ENCODE measurements at places on chromosomes 1 and 21.
A peak's percentile ranks its signal among the peaks of the same experiment; 100 is the strongest.

DNA sequence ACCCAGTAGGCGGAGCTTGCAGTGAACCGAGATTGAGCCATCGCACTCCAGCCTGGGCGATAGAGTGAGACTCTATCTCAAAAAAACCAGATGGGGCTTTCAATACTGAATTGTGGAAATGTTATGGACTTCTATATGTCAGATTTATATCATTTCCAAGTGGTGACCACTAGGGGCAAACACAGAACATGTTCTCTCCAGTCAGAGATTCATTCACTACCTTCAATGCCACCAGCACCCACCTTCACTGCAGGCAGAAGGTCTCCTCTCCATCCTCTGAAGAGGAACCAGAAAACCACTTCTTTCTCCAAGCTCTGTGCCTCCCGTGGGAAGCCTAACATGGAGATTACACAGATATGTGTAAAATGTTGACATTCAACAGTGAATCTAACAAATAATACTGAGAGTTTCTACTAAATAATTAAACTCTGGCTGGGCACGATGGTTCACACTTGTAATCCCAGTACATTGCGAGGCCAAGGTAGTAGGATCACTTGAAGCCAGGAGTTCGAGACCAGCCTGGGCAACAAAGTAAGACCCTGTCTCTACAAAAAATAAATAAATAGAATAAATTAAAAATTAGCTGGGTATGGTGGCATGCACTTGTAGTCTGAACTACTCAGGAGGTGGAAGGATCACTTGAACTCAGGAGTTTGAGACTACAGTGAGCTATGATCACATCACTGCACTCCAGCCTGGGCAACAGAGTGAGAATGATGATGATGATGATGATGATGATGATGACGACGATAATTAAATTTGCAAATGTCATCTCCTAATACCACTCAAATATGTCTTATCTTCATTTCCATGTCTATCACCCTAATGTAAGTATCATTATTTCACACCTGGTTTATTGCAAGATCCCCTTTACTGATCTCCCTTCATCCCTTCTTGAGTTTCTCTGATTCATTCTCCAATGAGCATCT is 151.1 kb downstream of the ZNF281 start:
- DNase-seq: no peak

- DNase-seq: no peak
These were observed 2.1 kb downstream of the ENTREP3 start for GRCh38 chr1:155253208-155253607.

- no peak for DNase-seq
These were observed 59.3 kb upstream of the PTGFRN start for GRCh38 chr1:116850436-116850835.

- no peak for DNase-seq
These were observed 10.1 kb downstream of the DNAJC11 start for GRCh38 chr1:6691507-6691906.

- DNase-seq: no peak
These were observed 237.0 kb upstream of the SGIP1 start for GRCh38 chr1:66296951-66297350.

DNA sequence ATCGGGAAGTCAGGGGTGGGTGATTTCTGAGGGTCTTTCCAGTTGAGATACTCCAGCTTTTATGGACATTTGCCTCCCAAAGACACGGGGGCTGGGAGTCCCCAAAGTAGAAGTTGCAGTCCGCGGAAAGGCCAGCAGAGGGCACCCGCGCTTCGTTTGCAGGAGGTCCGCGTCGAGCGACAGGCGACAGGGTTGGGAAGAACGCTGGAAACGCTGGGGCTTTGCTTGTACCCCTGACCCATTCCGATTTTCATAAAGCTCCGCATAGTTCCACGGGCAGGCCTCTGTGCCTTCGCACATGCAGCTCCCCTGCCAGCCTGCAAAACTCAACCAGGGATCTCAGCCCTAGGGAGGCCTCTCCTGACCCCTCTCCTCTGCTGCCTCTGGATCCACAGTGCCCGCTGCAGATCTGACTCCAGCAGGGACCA is 44.2 kb upstream of the LAPTM5 start:
- peak; percentile 18 for DNase-seq

GRCh38 chr1:214952648-214953047 is 129.9 kb upstream of the KCNK2 start:
- no peak for DNase-seq

DNA sequence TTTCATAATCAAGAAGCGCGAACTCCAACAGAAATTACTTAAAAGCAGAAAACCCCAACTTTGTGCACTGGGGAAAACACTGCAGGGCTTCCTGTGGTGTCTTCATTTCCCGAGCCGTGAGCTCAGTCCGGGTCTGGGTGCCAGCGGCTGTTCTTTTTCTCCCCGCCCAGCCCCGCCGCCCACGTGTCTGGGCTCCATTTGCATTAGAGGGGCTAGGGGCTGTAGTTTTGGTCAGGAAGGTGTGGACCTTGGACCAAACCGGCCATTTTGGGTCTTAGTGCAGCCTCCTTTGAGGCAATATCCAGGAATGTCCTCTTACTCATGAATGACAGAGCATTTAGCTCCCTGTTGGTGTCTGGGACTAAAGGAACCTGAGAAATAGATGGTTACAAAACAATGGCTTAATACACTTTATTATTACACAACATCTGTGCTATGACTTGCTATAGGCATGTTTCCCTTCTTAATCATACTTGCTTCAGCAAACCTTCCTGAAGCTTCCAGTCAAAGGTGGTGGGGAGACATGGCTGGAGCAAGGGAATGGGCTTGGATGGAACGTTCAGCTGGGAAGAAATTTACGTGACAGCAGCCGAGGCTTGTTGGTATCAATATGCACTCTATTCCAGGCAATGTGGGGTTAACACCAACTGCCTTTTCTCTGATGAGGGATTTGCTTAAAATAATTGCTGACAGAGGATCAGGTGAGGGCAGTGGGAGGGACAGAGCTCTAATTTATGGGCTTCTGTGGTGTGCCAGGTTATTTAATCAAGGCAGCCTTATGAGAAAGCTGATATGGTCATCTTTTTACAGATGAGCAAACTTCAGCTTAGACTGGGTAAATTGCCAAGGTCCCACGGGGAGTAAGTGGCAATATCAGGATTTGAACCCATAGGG is 1.1 kb downstream of the AGTRAP start:
- DNase-seq: peak; percentile 80

GRCh38 chr1:243943671-243944428 is 93.8 kb upstream of the AKT3 start:
- DNase-seq: no peak

GRCh38 chr1:247841796-247842195 is at the start of gene OR11L1:
Gene OR11L1, minus strand, starts transcription at chr1:247841896. Its CDS starts 0 bp downstream, at chr1:247841896.
- no peak for DNase-seq

DNA sequence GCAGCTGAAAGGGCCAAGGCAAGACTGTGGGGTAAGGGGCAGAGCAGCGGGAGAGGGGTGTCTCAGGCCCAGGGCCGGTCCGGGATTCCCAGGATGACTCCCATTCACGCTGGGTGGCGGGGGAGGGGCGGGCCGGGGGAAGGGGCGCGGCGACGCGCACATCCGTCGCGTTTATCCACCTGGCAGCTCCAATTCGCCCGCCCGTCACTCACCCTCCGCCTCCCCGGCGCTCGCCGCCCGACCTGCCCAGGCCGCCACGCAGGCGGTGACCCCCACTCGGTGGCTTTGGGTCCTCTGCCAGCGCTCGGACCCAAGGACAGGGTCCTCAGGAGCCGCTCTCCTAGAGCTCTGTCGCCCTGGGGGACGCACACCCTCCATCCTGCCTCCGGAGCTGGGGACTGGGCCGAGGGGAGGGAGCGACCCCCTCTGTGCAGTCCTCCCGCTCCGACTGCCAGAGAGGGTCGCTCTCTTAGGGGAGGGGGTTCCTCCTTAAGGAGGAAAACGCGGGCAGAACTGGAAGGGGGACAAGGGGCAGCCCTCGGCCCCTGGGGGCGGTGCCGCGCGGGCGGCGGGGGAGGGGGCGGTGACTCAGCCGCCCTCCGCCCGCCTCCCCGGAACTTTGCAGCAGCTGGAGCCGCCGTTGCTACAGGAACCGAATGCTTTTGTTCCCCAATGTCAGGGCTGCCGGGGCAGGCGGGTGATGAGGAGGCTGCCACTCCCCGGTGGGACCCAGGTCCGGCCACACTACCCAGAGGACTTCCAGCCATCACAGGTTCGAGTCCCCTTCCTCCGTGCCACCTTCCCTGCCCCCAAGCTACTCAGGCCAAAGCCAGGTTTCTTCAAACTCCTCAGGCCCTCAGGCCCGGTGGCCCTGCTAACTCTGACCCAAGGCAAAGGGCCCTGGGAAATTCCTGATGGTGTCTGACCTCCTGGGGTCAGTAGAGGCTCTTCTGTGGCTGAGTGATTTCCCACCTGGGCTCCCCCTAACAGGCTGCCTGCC is 3.4 kb downstream of the ADGRB2 start:
- DNase-seq: no peak

DNA sequence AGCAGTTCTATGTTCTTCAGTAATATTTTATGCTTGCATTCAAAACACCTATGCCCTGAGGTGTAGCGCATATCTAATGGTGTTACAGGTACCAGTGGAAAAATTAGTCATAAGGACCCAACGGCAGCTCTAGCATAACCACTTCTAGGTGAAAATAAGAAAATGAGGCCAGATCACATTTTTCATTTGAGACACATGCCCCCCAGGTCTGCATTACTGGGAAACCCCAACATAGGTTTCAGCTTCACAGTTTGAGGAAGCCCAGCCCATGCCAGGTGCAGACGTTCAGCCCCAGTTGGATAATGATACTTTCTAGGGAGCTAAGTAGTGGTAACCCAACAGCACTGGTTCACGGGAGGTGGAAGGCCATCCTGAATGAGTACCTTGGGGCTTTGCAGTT is 129.8 kb downstream of the CNIH3 start:
- no peak for DNase-seq

DNA sequence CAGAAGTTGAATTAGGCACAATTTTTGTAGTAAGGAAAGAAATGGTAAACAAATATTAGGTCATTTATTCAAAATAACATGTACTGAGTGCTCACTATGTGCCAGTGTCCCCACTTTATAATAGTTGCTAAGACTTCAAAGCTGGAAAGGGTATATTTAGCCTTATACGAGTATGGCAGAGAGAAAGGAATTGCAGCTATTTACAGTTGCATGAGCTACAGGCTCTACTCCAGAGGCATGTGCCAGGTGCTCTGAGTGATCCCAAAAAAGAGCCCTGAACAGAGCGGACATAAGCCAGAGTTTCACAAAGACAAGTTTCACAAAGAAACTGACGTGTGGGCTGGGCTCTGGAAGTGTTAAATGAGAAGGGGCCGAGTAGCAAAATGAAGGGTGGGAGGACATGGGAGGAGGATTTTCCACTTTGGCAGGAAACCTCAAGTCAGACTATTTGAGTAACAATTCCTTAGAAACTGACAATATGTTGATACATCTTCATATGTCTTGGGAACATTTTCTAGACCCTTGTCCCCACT is 40.9 kb downstream of the FASLG start:
- DNase-seq: no peak

DNA sequence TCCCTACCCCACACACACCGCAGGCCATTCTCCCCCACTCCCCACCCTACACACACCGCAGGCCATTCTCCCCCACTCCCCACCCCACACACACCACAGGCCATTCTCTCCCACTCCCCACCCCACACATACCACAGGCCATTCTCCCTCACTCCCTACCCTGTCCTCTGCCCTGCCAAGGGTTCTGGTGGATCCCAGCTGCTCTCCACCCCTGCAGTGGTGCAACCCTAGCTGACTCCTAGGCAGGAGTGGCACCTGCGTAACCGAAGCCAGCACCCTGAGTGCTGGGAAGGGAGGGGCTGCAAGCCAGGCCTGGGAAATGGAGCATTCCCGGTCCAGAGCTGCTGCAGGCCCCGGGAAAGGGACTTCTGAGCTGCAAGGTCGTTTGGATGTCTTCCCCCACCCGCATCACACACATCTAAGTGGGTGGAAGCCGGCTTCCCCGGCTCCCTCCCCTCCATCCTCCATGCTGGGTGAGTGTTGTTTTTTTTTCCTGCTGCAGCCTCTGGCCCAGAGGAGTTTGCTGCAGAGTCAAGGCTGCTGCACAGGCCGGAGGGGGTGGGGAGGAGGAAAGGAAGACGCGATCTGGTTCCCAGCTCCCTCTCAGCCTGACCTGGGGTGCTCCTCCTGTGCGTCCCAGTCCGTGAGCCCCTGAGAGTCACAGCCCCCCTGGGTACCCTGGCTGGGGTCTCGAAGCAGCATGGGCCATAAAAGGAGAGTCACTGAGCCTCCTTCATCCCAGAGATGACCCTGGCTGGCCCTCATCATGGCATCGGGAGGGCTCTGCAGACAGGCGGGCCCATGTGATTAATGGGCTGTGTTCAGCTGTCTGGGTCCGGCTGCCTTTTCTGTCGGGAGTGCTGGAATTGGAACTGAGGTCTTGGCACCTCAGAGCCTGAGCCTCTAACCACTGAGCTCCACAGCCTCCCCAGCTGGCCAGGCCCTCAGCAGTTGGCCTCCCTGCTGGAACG is 16.1 kb downstream of the H6PD start:
- no peak for DNase-seq

DNA sequence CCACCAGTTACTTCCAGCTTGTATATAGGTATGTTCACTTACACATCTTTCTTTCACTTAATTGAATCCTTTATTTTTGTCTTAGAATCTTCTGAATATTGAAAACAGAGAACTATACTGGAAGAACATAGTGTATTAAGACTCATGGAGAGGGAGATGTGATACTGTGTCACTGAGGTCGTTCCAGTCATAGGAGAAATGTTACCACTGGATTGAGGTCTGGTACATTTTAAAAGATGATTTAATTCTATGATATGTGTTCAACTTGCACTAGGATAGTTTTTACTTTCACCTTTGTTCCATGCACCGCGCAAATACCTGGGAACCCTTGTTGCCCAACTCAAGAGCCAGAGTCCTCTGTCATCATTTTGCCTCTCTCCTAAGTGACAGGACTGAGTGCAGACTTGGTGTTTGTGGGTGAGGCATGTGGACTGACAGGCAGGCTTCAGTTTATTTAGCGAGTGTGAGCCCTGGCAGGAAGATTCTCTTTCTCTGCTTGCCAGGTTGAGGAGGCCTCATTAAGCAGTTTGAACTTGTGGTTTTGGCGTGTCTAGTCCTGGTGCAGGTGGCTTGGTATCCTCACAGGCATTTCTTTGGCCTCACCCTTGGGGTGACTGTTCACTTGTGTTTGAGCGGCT is 63.7 kb downstream of the DYRK1A start:
- no peak for DNase-seq

GRCh38 chr21:16943231-16943630 is 569.6 kb upstream of the CXADR start:
- DNase-seq: no peak

DNA sequence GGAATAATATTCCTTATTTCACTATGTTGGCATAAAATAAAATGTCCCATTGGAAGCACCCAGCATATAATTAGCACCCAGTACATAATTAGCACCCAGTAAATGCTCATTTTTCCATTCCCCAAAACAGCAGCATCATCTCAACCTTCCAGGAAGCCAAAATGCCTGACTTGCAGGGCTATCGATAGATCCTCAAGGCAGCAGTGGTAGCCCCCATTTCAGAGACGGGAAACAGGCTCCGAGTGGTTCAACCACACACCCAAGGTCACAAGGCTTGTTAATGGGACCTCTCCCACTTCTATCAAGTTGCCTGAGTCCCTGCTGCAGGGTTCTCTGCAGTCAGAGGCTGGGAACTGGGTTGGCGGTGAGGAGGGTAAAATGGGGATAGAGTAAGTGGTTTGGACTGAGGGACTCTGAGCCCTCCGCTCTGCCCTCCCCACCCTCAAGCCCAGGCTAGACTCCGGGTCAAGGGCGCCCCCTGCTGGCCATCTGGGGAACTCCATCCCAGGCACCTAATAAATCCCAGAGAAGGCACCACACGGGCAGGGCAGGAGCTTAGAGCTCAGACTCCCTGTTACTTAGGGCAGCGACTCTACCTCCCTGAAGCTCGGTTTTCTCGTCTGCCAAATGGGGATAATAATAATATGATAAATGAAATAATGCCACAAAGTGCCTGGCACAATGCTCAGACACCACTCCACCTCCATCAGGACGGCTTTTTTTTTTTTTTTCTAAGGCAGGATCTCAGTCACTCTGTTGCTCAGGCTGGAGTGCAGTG is 21.9 kb upstream of the LAPTM5 start:
- peak; percentile 65 for DNase-seq
